H9 (cell line): ENCODE measurements at places on chromosomes 13 and 19. TPM values are rescaled to one million over a fixed set of nuclear protein-coding genes. Genes with fewer than 3 reads are reported as not detected.

The CYP4F12 gene
- total RNA-seq, result not detected in 2 replicates

The PNMA8B gene
- 1.4 and 1.5 TPM in 2 replicates for total RNA-seq

The ARHGAP45 gene
- 35.0 and 39.8 TPM in 2 replicates for total RNA-seq

The NALCN gene
- total RNA-seq, result 0.09 and 0.26 TPM in 2 replicates

The LYL1 gene
- 0.63 and 0.86 TPM in 2 replicates for total RNA-seq

The C19orf73 gene
- 0.72 and 1.1 TPM in 2 replicates for total RNA-seq

The ENOX1 gene
- total RNA-seq, result 0.09 and 0.24 TPM in 2 replicates

The OR4F17 gene
- total RNA-seq, result not detected in 2 replicates

The ZNF540 gene
- 0.20 and 0.22 TPM in 2 replicates for total RNA-seq

The ZNF66 gene
- total RNA-seq, result 32.9 and 34.0 TPM in 2 replicates

The BCKDHA gene
- total RNA-seq, result 21.1 and 28.3 TPM in 2 replicates

The CYSLTR2 gene
- total RNA-seq, result not detected in 2 replicates

The FAM83E gene
- 9.2 and 9.5 TPM in 2 replicates for total RNA-seq

The FFAR2 gene
- not detected in 2 replicates for total RNA-seq

The ZNF444 gene
- total RNA-seq, result 48.8 and 49.7 TPM in 2 replicates

The TNFSF9 gene
- total RNA-seq, result 1.9 and 2.1 TPM in 2 replicates

The PSG2 gene
- not detected in 2 replicates for total RNA-seq

The BORCS8 gene
- 20.4 and 21.7 TPM in 2 replicates for total RNA-seq

The FBXO17 gene
- total RNA-seq, result 25.5 and 25.9 TPM in 2 replicates

The IGSF23 gene
- total RNA-seq, result not detected in 2 replicates

The PRR19 gene
- 2.9 and 3.2 TPM in 2 replicates for total RNA-seq
